SJSA1 (cell line): ENCODE measurements at places on chromosomes 2 and 18. TPM values are rescaled to one million over a fixed set of nuclear protein-coding genes. Genes with fewer than 3 reads are reported as not detected.

Gene TNFRSF11A
- total RNA-seq, result not detected in 2 replicates

Gene NEU2
- not detected in 2 replicates for total RNA-seq

DNA sequence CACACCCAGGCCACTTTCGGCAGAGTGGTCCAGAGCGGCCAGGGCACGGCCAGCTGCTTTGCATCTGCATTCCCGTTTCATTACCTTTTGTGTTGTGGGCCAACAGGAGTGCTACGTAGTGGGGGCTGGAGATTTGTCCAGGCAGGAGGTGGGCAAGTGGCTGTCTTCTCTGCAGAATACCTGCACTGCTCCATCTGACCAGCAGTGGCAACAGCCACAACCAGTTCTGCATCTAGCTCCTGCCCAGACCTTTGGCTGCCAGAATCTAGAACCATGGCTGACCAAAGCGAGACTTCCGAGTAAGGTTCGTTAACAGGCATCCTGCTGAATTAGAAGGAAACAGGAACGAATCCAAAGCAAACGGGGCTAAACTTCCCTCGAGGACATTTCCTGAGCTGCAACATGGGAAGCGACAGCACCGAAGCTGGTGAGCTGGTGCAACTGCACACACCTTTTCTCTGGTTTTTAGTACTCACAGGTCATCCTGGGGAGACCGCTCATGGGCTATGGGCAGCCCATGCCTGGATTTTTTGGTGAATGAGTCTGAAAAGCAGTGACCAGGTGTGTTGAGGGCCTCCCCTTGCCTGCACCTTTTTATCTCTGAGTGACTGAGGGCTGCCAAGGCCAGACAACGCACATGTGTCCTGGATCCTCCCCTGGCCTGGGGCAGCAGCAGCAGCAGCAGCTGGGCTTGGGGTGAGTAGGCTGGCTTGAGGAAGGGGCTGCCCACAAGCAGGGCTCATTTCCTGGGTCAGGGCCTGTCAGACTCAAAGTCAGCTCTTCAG, 10.5 kb downstream of the GDF7 start:
- H3K4me3 ChIP-seq, result no peak overlapping the region
- no peak for DNase-seq
- no peaks in the 10 kb centered on the region; the same call in 1 of the 2 replicates for H3K36me3 ChIP-seq
- H3K27me3 ChIP-seq, result peaks cover 4% of the 10 kb centered on the region; the same call in 1 of the 2 replicates

GRCh38 chr2:200786826-200787225, 24.9 kb upstream of the BZW1 start:
- no peaks in the 10 kb centered on the region for H3K36me3 ChIP-seq
- H3K27ac ChIP-seq, result peak overlapping the region; percentile 71
- DNase-seq, result no peak
- H3K4me1 ChIP-seq, result peaks cover 42% of the 10 kb centered on the region
- H3K27me3 ChIP-seq, result no peaks in the 10 kb centered on the region

DNA sequence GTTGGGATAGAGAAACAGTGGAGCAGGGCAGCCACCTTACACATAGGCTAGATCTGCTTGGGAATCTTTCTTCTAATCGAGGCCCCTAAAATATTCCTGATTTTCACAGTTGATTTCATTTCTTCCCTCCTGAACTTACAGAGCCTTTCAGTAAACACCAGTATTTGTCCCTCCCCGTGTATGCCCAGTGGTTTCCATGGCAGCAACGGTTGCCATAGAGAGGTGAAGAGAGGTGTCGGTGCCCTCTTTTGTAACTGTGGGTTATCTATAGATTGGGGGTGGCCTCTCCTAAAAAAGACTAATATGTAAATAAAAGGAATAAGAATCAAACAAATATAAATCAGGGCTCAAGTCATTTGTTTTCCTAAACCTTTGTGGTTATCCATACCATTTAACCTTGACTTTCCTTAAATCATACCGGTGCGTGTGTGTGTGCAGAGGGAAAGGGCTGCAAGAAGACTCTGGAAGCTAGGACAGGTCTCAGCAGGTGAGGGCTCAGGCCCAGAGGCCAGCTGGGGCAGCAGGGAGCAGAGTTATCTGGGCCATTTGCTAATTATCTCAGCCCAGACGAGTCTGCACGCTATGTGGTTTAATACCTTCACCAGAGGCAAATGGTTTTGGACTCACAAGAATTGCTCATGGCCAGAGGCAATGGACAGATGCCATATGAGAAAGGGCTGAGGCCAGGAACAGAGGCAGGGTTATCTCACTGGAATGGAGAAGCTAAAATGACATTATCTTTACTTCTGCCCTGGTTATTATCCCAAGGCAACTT, 35.5 kb downstream of the LIPG start:
- H3K4me3 ChIP-seq, result no peak overlapping the region
- no peaks in the 10 kb centered on the region for H3K36me3 ChIP-seq
- H3K4me1 ChIP-seq, result no peaks in the 10 kb centered on the region
- no peak overlapping the region for H3K27ac ChIP-seq
